RPMI8226 (cell line): ENCODE measurements at places on chromosomes 3 and 15.

DNA sequence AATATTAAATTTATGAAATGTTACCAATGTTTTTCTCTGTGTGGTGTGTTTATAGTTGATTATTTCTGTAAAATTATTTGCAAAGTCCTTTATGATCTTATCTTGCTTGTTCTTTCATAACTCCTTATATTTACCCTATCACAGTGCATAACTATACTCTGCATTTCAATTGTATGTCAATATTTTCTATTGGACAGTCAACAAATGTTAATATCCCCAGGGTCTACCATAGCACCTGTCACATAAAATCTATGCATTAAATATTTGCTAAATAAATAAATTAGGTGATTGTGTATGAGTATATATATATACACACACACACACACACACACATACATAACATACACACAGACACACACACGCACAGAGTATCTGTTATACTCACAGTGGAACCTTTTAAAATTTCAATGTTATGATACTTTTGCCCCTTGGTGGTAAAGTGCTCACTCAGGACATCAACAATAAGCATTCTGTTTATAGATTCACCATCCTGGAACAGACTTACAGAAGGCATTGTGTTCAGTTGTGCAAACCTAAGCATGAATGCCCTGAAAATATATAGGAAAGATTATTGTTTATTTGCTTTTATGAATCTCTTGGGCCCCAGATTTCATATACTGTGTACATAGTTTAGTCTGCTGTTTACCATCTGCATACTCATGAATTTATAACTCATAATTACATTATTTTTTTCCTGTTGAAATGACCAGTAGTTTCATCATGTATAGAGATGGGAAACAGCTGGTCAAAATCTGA lies 443.7 kb downstream of the EPHA6 start:
- DNase-seq = no peak

DNA sequence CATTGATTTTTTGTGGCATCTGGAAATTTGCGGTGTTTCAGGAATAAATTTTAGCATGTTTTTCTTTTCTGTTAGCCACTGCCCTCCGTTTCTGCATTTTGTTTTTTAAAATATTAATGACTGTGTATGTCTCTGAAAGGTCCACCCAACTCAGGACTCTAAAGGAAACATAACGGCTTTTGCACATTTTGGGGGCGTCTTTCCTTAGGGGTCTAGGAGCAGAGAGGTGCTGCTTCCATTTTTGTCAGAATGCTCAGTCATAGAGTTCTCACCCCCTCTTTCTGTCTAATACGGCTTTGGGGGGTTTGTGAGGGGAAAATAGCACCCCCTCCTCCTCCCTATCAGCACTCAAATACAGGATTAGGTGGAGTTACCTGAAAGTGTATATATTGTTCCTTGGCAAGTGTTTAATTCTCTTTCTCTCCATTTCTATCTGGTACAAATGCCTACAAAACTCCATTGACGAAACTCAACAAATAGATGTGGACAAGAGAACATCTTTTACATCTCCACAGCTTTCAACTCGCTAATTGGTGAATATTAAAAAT lies 219.4 kb downstream of the MEIS2 start:
- no peak for DNase-seq

DNA sequence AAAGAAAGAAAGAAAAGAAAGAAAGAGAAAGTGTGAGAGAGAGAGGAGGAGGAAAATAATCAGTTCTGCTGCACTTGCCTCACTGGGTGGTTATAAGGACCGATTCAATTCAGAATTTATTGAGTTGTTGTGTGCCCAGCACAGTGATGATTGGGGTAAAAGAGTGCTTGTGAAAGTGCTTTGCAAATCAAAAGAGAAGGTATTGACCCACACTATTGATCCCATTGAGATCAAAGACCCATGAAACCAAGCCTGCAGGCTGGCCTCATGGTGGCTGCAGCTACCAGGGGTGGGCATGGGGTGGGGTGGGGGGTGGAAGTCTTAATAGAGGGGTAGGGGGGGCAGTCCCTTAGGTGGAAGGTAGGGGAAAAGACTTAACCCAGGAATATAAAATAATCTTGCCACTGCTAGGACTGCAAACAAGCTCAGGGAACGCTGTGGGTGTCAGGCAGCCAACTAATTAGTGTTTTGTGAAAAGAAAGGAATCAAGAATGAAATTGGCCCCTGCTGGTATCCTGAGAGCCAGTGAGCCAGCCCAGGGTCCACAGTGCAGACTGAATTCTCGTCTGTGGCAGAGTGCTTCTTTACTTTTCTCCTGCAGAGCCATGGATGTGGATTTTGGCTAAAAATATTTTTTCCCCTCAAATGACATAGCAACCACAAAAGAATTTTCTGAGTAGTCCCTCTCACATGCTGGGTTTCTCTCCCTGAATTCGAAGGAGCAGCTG lies 34.2 kb downstream of the CLEC3B start:
- no peak for DNase-seq

GRCh38 chr3:144482876-144483275 lies 511.3 kb downstream of the DIPK2A start:
- no peak for DNase-seq

DNA sequence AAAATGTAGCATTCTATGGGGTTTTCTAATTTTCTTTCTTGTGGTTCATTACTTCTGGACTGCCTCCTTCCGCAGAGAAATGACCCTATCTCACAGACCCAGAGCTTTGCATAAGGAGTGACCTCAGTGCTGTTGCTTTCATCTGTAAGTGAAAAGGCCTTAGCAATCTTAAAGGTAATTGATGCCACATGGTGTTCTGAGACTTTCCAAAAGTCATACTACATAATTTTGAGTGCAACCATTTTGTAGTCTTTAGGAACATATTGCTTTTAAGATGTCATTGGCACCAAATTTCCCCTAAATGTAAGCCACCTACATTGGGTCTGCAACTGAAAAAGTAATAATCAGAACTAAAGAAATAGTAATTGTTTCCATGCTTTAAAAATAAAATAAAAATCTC lies 9.2 kb upstream of the HHLA2 start:
- no peak for DNase-seq

GRCh38 chr3:155661760-155662159 lies 83.1 kb downstream of the PLCH1 start:
- DNase-seq = no peak

- DNase-seq = peak; percentile 76
Observed at GRCh38 chr3:83928391-83928790, 1030.4 kb upstream of the CADM2 start.
